Right atrium auricular region (tissue), 2 donors: ENCODE measurements at places on chromosomes 3 and 15. TPM values are rescaled to one million over a fixed set of nuclear protein-coding genes. Genes with fewer than 3 reads are reported as not detected.

The STARD9 gene
- 8.8 TPM for total RNA-seq

The ANKUB1 gene
- total RNA-seq = not detected

The ECE2 gene
- not detected for total RNA-seq

The XIRP1 gene
- 319 TPM for total RNA-seq

The TLR9 gene
- total RNA-seq = not detected

The SLC25A20 gene
- total RNA-seq = 67.7 TPM

The RASGRP1 gene
- total RNA-seq = 4.4 TPM

The SCAANT1 gene
- total RNA-seq = not detected

The DPPA2 gene
- not detected for total RNA-seq
